ENCODE measurements at places on chromosomes 12 and 14.

- DNase-seq: no peak
Observed at GRCh38 chr12:116125084-116125483, 152.4 kb downstream of the MED13L start.

DNA sequence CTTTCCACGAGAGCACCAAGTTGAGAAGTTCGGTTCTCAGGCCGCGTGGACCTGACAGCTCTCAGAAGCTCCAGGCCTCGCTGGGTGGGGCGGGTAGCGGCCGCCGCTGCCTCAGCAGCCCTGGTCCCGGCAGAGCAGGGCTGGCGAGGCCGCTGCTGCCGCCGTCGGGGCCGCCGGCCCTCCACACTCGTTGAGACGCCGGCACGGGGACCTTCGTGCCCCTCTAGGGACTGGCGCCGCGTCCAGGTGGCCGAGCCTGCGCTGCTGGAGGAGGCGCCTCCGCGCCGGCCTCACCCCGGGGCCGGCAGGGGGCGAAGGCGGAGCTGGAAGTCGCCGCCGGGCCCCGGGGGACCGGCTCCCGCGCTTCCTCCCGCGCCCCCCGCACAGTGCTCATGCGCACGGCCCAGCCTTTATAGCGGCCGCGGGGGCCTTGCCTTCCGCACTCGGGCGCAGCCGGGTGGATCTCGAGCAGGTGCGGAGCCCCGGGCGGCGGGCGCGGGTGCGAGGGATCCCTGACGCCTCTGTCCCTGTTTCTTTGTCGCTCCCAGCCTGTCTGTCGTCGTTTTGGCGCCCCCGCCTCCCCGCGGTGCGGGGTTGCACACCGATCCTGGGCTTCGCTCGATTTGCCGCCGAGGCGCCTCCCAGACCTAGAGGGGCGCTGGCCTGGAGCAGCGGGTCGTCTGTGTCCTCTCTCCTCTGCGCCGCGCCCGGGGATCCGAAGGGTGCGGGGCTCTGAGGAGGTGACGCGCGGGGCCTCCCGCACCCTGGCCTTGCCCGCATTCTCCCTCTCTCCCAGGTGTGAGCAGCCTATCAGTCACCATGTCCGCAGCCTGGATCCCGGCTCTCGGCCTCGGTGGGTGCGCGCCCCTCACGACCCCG, at the start of gene COCH:
Gene COCH, plus strand, starts transcription at position 440 of the 879 bp plus-strand sequence. Its CDS starts 380 bp downstream, at position 820.
- peak; percentile 37 for DNase-seq

DNA sequence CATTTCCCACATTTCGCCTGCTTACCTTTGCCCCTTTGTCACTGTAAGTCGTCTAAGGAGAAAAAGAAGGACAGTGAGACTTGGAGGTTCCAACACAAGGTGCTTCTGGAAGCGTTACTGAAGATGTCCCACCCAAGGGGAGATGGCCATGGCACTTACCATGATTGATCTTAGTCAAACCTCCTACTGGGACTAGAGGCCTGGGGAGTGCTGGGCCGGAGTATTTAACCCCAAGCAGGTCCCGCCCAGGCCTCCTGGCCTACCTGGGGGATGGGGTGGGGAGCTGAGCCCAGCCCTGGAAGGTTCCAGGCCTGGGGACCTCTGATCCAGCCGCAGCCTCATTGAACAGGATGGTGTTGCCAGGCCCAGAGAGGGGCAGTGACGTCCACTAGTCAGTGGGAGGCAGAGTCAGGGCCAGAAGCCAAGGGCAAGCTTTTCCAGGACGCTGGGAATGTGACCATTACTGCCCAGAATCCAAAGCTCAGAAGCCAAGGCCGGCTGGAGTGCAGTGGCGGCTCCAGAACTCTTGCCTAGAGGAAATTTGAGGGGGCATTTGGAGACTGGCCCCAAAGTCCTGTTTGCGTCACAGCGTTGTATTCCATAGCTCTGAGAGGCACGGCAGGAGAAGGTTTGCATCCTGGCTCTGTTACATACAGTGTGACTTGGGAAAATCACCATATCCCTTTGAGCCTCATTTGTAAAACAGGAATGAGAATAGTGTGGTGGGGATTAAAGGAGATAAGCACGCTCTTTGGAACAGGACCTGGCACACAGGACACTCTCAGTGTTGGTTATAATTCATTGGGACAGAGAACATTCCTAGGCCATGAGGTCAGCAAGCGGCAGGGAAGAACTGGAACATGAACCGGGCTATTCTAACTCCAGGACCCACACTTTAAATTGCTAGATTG, at the start of gene HPD:
Gene HPD, minus strand, starts transcription at position 198 of the 911 bp plus-strand sequence. Its CDS starts 36 bp downstream, at position 162.
- DNase-seq: no peak

- DNase-seq: peak; percentile 81
Observed at GRCh38 chr14:76926521-76927251, 100.5 kb downstream of the LRRC74A start.

- no peak for DNase-seq
Observed at GRCh38 chr14:51157012-51157411, 62.1 kb upstream of the TRIM9 start.

DNA sequence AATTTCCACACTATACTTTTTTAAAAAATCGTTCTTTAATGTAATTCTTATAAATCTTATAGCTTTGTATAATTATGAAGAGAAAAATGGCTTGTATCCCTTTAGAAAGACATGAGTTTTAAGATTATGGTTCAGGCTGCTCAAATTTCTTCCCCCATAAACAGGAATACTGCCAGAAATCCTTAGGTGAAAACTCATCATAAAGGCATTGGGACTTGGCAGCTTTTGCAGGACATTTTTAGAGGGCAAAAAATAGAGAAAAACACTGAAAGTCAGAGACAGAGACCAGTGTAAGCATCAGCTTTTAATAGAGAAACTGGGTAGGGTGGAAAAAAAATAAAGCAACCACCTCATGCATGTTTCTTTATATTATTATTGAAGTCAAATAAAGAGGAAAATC, 29.1 kb downstream of the LRRK2 start:
- no peak for DNase-seq

DNA sequence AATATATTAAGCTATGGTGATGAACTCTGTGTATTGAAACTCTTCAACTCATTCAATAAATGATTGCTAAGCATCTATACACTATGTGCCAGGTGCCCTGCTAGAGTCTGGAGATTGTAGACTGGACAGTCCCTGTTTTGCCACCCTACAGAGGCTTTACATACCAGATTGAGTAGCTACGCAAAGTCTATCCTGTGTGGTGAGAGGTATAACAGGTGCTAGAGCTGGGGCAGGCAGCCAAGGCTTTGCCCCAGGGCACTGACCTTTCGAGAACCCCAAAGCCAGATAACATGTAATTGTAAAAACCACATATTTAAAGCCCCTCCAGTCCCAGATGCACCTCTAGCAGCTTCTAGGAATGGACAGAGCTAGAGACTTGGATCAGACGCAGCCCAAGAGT, 52.8 kb downstream of the PPM1H start:
- no peak for DNase-seq

GRCh38 chr12:54282949-54283593, 2.5 kb downstream of the HNRNPA1 start:
- peak; percentile 39 for DNase-seq

DNA sequence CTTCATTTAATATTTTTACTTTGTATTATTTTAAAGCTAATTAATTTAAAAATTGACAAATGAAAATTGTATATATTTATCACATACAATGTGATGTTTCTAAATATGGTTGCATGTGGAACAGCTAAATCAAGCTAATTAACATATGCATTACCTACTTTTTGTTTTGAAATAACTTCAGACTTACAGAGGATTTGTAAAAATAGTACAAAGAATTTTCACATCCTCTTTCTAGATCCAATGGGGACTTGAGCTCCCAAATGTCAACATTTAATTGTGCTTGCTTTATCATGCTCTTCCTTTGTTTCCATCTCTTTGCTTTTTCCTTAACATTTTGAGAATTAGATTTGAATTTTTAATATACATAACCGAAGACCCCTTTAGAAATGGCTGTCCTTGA, 6.6 kb downstream of the DCD start:
- peak; percentile 24 for DNase-seq

DNA sequence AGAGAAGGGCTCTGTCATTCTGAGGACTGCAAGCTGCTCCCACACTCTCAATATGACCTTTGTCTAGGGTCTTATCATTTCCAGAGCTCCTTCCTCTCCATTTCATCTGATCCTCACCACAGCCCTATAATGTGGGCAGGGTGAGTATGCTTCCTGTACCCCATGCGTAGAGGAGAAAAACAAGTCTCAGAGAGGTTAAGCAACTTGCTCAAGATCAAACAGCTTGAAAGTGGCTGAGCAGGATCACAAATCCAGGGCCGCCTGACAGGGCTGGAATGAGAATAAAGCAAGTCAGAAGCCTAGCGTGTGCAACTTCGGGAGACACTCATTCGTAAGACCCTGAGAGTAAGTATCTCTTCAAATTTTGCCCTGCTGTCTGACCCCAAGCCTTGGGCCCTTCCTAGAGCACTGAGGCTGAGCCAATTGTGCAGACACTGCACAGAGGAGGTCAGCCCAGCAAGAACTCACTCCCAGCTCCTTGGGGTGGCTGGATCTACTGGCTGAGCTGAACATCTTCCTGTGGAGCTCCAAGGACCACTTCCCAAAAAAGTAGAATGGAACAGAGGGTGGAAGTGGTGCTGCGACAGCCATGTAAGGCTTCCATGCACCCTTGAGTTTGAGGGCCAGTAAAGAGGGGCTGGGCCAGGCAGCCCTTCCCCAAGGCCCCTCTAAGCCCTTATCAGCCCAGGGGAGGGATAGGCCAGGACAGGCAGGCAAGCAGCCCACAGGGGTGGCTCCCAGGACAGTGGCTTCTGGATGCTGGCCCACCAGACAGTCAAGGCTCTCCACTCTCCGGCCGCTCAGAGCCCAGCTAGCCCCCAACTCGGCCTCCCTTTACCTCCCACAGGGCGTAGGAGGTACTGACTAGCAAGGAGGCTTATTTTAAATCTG, 10.5 kb downstream of the ZFP36L1 start:
- no peak for DNase-seq

GRCh38 chr12:30391766-30392366, 303.8 kb downstream of the IPO8 start:
- no peak for DNase-seq

- DNase-seq: no peak
Observed at GRCh38 chr12:124745465-124745890, 118.2 kb downstream of the SCARB1 start.

GRCh38 chr12:1688086-1688710, 2.7 kb upstream of the ADIPOR2 start:
- peak; percentile 40 for DNase-seq

- no peak for DNase-seq
Observed at GRCh38 chr14:105141486-105142281, 26.9 kb downstream of the JAG2 start.

GRCh38 chr12:107519906-107520859, 165.4 kb upstream of the PWP1 start:
- DNase-seq: peak; percentile 62

GRCh38 chr12:55067701-55068100, 47.9 kb downstream of the NEUROD4 start:
- DNase-seq: no peak

DNA sequence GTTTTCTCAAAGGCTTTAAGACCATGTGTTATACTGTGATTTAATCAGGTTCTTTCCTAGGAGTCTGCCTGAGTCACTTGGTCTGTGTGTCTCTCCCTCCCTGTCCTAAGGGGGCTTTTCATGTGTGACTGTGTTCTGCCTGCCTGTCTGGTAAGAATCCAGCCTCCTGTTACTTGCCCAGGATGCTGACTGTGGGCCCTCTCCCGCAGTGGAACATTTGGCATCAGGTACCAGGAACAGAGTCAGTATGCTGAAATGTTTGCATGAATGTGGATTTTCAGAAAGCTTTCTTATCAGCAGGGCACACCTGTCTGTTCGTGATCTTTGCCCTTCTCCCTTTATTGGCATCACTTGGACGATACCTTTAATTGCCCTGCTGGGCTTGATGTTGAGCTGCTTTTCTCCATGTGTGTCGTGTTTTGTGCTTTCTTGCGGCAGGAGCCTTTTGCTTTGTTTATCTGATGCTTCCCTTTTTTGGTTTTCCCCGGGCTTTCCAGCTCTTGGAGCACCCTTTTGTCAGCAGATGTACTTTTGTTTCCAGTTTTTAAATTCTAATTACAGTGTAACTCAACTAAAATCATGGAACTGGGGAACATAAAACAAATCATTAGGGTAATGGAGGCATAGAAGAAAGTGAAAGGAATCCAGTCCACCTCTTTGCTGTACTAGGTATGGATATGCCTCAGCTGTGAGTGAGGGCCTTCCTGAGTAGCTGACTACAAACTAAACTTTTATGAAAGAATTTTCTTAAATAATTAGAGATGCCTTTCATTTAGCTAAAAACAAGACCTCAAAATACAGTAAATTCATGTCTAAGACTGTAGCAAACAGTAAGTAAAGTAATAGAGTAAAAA, 72.5 kb downstream of the TRAF3 start:
- peak; percentile 72 for DNase-seq

- no peak for DNase-seq
Observed at GRCh38 chr12:81949841-81950308, 190.7 kb upstream of the PPFIA2 start.

DNA sequence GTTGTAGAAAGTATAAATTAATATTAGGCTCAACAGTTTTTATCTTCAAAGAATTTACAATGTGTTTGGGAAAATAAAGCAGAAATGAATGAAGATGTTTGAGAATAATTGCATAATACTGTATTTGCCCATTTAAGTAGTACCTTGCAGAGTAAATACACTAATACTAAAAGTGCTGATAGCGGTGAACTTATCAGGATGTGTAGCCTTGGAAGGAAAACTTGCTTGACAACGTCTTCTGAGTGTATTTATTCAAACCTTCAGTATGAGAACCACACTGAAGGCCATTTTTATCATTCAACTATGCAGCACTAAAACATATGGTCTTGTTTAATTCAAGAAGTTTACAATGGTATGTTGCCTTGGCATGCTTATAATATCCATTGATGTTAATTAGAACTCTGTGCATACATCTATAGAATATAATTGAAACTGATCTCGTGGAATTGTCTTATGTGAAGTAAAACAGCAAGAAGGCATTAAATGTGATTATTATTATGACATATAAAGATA, 41.3 kb downstream of the MSRB3 start:
- no peak for DNase-seq

- DNase-seq: peak; percentile 42
Observed at GRCh38 chr14:65321370-65321875, 91.1 kb upstream of the FUT8 start.

GRCh38 chr14:89787525-89787924, 167.0 kb downstream of the EFCAB11 start:
- DNase-seq: no peak

- no peak for DNase-seq
Observed at GRCh38 chr14:92794961-92795360, 856 bp downstream of the GOLGA5 start.

DNA sequence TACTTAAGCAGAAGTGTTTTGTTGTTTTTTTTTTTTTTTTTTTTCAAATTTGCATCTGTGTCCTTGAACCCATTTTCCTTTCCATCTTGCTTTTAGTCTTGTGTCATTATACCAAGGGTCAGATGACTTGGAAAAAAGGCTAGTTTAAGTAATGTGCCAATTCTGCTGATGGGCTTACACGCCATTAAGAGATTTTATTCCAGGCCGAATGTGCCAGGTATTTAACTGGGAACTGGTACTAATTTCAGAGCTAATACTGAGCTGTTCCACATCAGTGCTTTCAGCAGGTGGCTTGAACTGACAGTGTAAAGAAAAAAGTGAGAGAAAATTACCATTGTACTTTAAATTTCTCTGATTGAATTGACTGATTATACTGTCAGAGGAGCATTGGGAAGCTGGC, 224.9 kb downstream of the NPAS3 start:
- DNase-seq: no peak

GRCh38 chr12:19485240-19485639, 45.9 kb downstream of the AEBP2 start:
- DNase-seq: peak; percentile 4

Data from suppressor macrophage (primary cell).